ENCODE measurements at places on chromosomes 12 and 14. TPM values are rescaled to one million over a fixed set of nuclear protein-coding genes. Genes with fewer than 3 reads are reported as not detected.

- peak; percentile 30 for DNase-seq
Observed at GRCh38 chr12:2722806-2723205, 72.0 kb upstream of the FKBP4 start.

- DNase-seq, result no peak
Observed at GRCh38 chr12:45599196-45599595, 130.3 kb upstream of the ARID2 start.

GRCh38 chr12:50661300-50662115 is 102.4 kb upstream of the ATF1 start:
- no peak for DNase-seq

DNA sequence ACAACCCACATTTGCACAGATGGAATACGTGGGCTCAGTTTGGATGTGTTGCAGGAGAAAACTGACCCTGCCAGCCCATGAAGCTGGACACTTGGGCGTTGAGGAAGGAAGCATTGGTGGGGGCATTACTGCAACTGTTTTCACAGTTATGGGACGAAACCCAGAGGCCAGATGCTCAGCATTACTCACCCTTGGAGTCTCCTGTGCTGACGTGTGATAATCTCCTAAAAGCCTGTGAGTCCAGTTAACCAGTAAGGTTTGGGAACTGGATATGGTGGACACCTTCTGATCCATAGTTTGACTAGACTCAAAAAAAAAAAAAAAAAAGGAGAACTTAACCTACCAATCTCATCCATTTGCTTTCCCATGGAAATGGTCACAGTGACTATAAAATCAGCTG is 52.8 kb upstream of the EGLN3 start:
- DNase-seq, result no peak

- peak; percentile 97 for DNase-seq
Observed at GRCh38 chr14:54681811-54682261, 114.9 kb downstream of the SAMD4A start.

PPFIA2 gene
- total RNA-seq, result not detected

C3AR1 gene
- 0.47 TPM for total RNA-seq

SPTB gene
- 0.86 TPM for total RNA-seq

STK38L gene
- 13.4 TPM for total RNA-seq

IL31 gene
- not detected for total RNA-seq

TAS2R20 gene
- total RNA-seq, result 0.07 TPM

LMO3 gene
- not detected for total RNA-seq

Data from M059J (cell line).